ENCODE measurements at places on chromosomes 16 and 17.
A peak's percentile ranks its signal among the peaks of the same experiment; 100 is the strongest.

DNA sequence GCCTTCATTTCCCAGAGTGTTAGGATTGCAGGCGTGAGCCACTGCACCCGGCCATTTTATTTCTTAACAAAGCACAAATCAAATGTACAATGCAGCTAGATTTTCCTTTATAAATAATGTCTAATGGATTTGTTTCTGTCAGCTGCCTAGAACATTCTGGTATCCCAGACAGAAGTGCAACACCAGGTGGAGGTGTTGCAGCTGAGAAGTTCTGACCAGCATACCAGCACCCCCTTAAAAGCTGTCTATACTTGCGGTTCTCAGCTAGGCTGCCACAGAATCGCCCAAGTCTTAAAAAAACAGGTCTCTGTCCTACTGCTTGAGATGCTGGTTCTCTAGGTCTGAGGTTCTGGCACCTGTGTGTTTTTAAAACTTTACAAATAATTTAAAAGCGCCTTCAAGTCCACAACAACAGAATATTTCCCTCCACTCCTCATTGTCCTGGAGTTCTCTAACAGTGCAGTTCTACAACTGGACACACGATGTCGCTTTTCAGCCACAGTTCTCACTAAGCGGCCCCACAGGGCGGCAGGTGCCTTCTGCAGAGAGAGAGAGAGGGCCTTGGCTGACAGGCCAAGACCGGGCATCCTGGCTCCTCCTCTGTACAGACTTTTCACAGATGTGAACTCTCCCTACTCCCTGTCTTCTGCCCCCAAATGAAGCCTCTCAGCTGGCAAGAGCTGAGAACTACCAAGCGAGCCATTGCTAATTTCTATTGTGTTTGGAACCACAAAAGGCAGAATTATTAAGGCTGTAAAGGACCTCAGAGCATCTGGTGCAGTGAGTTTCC, 32.6 kb upstream of the MEOX1 start:
- peak; percentile 90 for ATAC-seq

DNA sequence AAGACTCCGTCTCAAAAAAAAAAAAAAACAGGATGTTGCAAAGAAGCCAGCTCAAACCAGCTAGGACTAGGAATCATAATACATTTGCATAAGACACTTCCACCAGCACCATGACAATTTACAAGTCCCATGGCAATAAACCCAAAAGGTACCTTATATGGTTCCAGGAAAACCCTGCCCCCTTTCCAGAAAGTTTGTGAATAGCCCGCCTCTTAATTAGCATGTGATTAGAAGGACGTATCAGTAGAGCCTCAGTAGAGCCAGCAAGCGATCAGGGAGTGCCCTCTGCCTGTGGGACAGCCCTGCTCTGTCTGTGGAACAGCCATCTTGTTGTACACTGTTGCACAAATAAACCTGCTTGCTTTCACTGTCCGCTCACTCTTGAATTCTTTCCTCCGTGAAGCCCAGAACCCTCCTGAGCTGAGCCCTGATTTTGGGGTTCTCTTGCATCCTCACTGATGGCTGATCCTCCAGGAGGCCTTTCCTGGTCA, 14.0 kb downstream of the NUPR1 start:
- no peak for ATAC-seq

- no peak for ATAC-seq
Measured at GRCh38 chr16:20369452-20370054, 17.0 kb upstream of the UMOD start.

GRCh38 chr17:77566151-77566550, 392.4 kb upstream of the TNRC6C start:
- ATAC-seq = no peak

DNA sequence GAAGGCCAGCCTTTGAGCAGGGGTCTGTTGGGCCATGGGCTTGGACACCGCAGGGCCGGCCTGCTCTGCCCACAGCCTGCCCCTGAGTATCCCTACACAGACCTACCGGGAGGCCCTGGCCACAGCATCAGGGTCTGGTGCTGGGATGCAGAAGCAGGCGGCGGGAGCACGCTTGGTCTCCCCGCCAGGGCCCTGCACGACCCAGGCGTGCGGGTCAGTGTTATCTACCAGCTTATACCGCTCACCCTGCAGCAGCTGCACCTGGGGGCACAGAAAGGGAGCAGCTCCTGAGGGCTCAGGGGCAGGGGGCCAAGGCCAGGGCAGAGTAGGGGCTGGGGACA, 8.8 kb downstream of the EVPL start:
- no peak for ATAC-seq

DNA sequence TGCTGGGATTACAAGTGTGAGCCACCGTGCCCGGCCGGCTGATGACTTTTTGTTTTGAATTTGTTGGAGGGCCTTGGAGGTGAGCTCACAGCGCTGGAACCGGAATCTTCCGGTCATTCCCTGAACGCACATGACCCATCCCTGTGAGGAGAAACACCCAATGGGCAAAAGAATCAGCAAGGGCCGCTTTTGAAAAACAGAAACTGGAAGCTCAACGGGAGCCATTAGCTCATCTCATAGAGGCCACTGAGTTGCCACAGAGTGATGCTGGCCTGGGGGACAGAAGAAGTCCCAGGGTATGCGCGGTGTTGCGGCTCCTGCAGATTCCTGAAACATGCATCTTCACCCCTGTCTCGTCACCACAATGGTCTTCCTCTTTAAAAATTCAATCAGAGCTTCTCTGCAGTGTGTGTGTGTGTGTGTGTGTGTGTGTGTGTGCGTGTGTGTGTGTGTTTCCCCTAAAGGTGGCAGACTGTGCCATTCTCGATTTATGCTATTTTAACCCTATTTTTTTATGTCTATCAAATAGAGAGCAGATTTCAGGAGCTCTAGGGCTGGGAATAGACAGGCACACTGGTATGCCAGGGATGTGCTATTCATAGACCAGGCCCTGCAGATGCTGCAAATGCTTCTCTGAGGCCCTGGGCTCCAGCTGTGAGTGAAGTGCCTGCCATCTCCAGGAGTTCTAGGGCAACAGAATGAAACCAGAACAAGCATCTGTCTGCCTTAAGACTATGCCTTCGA, 68.3 kb downstream of the MARCHF10 start:
- ATAC-seq = no peak

- no peak for ATAC-seq
Measured at GRCh38 chr16:70665806-70666735, 19.7 kb downstream of the IL34 start.

DNA sequence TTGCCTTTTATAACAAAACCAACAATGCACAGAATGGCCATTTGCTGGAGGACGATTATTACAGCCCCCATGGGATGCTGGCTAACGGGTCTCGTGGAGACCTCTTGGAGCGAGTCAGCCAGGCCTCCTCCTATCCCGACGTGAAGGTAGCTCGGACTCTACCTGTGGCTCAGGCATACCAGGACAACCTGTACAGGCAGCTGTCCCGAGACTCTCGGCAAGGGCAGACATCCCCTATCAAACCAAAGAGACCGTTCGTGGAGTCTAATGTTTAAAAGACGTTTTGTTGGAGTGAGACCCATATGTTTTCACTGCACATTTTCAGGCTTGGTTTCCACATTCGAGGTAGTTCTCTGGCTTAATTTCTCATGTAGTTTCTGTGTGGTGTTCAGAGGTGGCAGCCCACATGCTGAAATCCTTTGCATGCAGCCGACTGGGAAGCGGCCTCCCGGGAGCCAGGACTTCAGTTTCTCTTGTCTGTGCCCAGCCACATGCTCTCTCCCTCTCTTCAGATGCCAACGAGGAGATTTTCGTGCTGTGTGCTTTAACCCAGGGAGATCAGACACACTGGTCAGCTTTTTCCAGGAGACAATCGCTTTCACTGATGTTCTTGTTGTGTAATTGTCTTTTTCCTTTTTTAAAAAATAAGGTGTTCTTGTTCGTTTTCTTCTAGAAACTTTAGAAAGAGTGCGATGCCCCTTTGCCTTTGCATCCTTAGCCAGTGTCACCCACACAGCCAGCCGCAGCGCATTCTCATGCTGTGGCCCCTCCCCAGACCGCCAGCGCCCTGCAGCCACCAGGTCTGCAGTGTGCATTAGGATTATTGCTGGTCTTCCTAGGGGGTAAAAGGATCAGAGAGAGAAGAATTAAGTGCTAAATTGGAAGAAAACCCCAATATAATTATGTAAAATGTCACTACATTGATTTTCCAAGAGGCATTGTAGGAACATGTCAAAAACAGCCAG, 24.1 kb downstream of the CYB561 start:
- ATAC-seq = no peak

DNA sequence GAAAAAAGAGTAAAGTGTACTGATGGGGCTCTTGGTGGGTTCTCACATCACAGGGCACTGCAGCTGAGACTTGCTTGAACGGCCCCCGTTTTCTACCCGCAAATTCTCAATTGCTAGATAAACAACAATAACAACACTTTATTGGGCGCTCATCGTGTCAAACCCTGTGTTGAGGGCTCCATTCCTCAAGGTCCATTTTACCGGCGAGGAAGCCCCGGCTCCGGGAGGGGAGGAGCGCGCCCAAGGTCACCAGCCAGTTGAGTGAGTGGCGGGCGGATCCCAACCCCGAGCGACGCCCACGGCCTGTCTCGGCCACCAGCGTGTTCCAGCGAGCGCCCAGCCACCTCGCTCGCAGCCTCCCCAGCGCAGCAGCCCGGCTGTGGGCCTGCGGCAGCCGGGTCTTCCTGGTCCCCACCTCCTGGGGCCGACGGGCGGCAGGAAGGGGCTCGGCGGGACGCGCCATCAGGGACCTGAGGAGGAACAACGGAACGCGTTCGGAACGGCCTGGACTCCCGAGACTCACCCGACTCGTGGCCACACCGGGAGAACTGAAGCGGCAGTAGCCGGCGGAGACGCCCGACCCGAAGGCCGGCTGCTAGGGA, 373 bp downstream of the CMC2 start:
- ATAC-seq = peak; percentile 21

DNA sequence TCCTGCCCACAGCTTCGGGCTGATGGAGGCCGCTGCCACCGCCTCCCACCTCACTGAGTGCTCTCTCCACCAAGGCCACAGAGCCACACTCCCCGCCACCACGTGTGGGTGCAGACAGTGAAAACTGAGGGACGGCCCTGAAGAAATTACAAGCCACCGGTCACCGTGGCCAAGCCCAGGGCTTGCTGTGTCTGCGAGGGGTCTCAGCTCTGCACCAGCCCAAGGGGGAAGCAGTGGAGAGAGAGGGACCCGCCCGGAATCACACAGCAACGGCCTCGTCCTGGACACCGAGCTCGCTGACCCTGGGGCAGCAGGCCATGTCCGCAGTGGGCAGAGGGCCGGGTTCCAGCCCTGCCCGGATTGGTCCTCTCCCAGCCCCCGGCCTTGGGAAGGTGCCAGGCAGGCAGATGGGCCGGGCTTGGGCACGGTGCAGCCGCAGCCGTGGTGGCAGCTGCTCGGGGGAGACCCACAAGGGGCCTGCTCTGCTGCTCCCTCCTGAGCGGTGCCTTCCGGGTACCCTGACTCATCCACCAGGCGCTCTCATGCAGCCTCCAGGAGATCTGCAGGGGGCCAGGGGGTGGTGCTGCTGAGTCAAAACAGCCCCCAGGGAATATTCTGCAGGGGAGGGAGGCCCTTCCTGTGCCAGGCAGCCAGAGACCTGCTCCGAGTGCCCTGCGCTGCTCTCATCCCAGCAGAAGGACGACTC, 52.0 kb downstream of the CBFA2T3 start:
- peak; percentile 81 for ATAC-seq

GRCh38 chr16:71205482-71206131, 24.9 kb downstream of the HYDIN start:
- no peak for ATAC-seq

GRCh38 chr17:82215095-82215971, 2.7 kb upstream of the CCDC57 start:
- ATAC-seq = no peak

GRCh38 chr17:75271955-75272847, 1.2 kb upstream of the MIF4GD start:
- ATAC-seq = no peak

DNA sequence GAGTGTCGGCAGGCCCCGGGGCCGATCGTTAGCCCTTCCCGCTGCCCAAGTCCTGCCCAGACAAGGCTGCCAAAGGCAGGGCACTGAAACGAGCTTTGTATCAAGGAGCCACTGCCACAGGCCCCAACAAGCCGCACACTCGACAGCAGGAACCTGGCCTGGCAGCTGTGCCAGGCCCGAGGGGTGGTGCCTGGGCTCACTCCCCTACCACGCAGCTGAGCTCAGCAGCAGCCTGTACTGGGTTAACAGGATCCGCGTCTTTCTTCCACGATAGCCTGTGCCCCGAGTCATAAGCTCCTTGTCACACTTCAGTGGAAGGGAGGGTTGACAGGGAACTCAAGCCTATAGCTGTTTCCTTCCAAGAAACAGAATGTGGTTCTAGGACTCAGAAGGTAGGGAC, 87.9 kb downstream of the ABR start:
- no peak for ATAC-seq

- ATAC-seq = no peak
Measured at GRCh38 chr17:70353408-70354092, 184.2 kb downstream of the KCNJ2 start.

DNA sequence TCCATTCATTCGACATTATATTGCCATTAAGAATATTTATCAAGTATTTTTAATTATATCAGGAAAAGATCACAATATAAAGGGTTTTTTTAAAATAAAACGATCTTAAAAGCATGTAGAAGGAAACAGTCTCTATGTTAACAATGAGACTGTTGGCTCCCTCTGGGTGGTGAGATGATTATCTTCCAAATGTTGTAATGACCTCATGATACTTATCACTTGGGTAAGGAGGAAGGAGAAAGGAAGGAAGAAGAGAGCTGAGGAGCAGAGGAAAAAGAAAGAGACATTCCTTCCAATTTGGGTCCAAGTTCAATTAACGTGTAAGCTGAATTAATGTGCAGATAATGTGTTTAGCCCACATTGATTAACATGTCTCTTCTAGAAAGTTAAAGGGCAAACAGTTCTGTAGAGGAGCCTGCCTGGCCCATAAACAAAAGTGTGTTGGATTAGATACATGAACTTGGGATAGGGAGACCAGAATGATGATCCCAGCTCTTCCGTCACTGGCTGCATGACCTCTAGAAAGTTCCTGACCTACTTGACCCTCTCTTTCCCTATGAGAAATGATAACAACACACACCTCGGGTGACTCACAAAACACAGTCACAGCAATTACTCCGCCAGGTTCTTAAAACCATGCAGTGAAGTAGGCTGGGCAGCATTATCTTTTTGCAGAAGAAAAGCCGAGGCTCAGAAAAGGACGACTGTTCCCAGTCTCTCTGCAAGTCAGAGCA, 32.0 kb downstream of the PIMREG start:
- no peak for ATAC-seq

GRCh38 chr17:49610883-49611584, 35.4 kb downstream of the NXPH3 start:
- no peak for ATAC-seq

DNA sequence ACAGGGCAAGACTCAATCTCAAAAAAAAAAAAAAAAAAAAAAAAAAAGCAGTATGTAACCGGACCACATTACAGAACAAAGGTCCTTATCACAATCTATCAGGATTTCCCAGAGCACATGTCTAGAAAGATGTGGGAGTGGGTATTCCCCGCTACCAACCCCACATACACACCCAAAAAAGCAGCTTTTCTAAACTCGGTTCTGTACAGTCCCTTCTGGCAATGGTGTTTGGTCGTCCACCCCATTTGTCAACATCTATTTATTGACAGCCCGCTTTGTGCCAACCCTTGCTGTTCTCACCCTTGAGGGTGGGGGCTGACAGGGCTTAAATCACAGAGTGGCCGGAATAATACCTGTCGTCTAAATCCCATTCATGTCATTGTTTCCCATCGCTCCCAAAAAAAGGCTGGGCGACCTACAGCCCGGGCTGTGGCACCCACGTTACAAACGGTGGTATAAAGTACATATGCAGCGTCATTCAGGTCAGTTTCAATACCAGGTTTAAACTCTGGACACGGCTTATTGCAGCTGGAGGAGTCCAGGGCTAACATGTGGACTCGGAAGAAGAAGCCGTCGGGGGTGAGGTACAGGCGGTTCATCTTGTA, 3.6 kb downstream of the C17orf58 start:
- ATAC-seq = no peak
